ENCODE measurements at places on chromosomes 13 and 19.
A peak's percentile ranks its signal among the peaks of the same experiment; 100 is the strongest.

DNA sequence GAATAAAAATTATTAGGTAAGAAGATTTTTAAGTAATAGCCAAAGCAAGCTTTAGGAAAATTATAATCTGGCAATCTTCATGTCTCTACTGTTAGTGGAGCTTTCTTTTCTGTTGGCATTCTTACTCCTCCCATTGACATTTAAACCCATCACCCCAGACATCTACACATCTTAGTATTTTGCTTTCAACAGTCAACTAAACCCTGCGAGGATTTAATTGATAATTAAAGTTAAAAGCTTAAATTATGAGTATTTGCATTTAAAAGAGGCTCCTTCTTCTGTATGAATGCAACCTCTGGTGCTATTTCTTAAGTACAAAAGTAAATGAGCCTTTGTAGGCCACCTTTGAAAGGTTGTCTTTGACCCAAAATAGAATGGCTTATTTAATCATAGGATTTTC, 148.1 kb downstream of the DACH1 start:
- DNase-seq, result no peak

GRCh38 chr13:50130123-50130946, 115.1 kb downstream of the KCNRG start:
- DNase-seq, result peak; percentile 73

- peak; percentile 89 for DNase-seq
These were observed at the start of gene WTIP for GRCh38 chr19:34480971-34481841. Gene WTIP (plus strand): TSS chr19:34481758. CDS start chr19:34481975, 217 bp downstream.

GRCh38 chr13:74131227-74131626, 3.0 kb downstream of the KLF12 start:
- no peak for DNase-seq

- peak; percentile 28 for DNase-seq
These were observed 44.8 kb downstream of the PEX11G start for GRCh38 chr19:7444042-7444441.

Measured in GM23338 (cell line).